ENCODE measurements at places on chromosomes 13 and 19.

DNA sequence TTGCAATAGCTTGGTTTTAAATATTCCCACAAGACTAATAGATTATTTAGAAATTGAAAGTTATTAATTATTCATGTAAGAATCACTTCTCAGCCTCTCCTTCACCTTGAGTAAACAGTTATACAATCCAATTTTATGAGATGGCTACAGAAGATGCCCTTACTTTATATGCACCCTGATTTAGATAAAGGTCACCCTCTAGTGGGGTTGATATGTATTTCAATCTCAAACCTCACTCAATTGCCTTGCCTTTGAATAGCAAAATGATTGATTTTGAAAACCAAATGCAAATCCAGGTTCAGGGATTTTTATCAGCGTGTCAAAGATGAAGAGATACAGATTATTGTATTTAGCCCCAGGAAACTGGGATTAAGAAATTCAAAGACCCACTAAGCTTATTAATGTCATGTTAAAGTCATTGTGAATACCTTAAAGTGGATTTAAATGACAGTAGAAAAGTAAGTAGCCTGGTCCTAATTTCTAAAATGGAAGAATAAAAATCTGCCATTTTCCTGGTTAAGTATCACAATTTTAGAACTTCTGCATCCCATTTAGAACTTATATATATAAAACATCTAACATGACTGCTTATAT lies 305.1 kb downstream of the ITGBL1 start:
- no peak for DNase-seq

DNA sequence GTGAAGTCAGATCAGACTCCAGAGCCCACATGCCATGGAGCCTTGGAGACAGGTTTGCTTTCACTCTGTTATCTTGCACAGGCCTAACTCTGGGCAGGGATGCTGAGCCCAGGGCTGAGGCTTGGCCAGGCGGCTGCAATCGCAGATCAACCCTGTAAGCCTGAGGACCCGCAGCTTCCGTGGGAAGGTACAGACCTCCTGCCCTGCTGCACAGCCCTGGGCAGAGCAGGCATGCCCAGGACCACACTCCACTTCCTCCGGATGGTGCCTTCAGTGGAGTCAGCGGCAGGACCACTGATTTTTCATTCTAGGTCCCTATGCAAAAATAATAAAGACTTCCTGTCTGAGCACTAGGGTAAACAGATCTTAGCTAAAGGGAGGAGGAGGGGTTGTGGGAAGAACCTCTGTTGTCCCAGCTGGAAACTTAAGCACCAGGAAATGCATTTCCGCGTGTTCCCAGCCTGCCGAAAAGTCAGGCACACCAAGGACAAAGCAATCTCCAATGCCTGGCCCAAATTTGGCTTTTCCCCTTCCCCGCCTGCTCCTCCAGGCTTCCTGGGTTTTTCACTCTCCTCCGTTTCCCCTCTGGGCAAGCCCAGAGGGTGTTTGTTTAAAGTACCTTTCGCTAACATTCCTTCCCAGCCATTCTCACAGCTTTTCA lies 87.3 kb downstream of the KCTD15 start:
- DNase-seq, result no peak

DNA sequence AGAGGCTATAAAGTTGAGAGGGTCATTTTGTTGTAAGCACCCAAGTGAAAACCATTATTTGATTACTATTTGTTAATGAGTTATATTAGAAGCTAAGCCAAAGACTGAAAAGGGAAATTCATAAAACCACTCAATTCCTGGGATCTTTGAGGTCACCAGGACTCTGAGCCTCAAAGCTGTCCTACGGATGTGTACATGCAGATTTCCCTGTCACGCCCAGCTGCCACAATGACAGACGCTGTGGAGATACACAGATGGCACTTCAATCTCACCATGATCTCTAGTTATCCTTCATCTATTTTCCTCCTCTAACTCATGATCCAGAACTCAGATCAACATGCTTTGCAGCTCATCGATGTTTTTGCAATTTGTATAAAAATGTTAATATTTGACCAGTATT lies 403.5 kb upstream of the MIR17HG start:
- DNase-seq, result no peak

- no peak for DNase-seq
These were observed 1.2 kb upstream of the ZNF574 start for GRCh38 chr19:42074513-42075363.

- DNase-seq, result no peak
These were observed 773 bp downstream of the LIM2 start for GRCh38 chr19:51386882-51387520.

GRCh38 chr19:3459089-3459881 lies 21.0 kb downstream of the SMIM24 start:
- no peak for DNase-seq

GRCh38 chr13:95050800-95051615 lies 250.2 kb downstream of the ABCC4 start:
- DNase-seq, result no peak

Measured in stimulated activated CD8-positive, alpha-beta memory T cell treated with anti-CD3 and anti-CD28 coated beads, Interleukin-15, amount 100 ng/mL, for 1 hour (primary cell).